Gastroesophageal sphincter (tissue), 4 donors: ENCODE measurements at places on chromosomes 3 and 15. TPM values are rescaled to one million over a fixed set of nuclear protein-coding genes. Genes with fewer than 3 reads are reported as not detected.

DNA sequence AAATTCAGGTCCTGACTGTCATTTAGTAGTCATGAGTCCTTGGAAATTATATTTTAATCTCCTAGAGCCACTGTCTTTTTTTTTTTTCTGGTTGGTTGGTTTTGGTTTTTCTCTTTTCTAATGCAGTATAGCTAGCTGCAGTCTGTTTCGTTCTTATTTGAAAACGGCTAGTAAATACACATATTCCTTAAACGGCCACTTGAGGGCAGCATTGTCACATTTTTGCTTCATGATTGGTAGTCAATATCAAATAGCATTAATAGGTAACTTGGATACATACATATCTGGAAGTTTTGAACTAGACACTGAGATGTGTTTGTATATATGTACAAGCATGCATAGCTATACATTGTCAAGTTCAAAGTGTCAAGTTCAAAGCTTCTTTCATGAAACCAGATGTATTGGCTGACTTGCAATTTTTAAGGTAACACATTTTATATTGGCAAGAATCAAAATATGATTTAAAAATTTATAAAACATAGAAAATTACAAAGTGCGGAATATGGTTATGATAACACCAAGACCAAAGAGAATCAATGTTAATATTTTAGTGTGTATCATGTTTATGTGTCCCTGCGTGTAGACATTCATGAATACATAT, 22.5 kb downstream of the GABRA5 start:
- H3K27ac ChIP-seq: no peak overlapping the region
- H3K27me3 ChIP-seq: peaks cover 27% of the 10 kb centered on the region
- H3K4me1 ChIP-seq: no peaks in the 10 kb centered on the region
- H3K4me3 ChIP-seq: no peak overlapping the region
- no peak for ATAC-seq

DNA sequence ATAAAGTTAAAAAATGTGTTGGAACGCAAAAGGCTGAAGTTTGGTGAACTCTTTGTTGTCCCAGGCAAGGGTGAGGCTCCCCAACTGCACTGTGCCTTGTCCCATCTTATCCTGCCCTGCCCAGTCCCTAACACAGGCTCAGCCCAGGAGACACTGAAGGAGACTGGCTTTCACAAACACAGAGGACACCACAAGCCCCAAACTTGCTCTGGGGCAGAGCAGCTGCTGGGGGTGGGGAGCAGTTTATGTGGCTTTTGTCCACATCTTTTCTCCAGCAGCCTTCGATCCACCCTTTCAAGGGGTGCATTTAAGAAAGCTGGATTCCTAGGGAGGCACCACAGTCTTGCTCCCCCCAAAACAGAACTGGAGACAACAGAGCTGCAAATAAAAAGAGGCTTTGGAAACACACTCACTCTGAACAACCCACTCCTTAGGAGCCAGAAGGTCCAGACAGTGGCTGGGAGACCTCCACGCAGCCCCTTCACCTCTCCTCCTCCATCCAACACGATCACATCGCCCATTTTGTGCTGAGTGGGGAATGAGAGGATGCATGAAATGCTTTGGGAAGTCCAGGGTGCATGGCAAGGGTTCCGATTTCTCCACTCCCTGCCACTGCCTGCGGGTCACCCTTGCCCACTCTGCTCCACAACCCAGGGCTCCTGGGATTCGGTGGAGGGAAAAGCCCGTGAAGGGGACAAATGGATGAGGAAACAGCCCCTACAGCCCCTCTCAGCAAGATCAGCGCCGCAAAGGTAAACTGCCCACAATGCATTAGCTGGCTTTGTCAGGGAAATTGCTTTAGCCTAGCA, 260.5 kb upstream of the TLE3 start:
- H3K27me3 ChIP-seq: no peaks in the 10 kb centered on the region
- H3K27ac ChIP-seq: no peak overlapping the region
- no peak for ATAC-seq

The CISH gene
- total RNA-seq: 3.5 TPM

GRCh38 chr3:125206934-125207333, 5.6 kb downstream of the SLC12A8 start:
- peaks cover 8% of the 10 kb centered on the region for H3K27me3 ChIP-seq
- no peak overlapping the region for H3K27ac ChIP-seq
- H3K4me1 ChIP-seq: peaks cover under 1% of the 10 kb centered on the region
- no peaks in the 10 kb centered on the region for H3K36me3 ChIP-seq
- no peak overlapping the region for H3K4me3 ChIP-seq
- no peak for ATAC-seq

DNA sequence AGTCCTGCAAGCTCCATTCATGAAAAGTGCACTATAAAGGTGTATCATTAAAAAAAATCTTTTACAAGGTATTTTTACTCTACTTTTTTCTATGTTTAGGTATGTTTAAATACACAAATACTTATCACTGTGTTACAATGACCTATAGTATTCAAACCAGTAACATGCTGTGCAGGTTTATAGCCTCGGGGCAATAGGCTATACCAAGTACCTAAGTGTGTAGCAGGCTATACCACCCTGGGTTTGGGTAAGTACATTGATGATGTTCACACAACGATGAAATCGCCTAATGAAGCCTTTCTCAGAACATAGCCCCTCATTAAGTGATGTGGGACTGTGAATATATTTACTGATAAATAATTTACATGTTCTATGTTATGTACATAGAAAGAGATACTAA, 104.6 kb downstream of the ATP1B3 start:
- no peak overlapping the region for H3K4me3 ChIP-seq
- H3K36me3 ChIP-seq: peaks cover 14% of the 10 kb centered on the region
- no peak overlapping the region for H3K27ac ChIP-seq
- H3K27me3 ChIP-seq: no peaks in the 10 kb centered on the region

DNA sequence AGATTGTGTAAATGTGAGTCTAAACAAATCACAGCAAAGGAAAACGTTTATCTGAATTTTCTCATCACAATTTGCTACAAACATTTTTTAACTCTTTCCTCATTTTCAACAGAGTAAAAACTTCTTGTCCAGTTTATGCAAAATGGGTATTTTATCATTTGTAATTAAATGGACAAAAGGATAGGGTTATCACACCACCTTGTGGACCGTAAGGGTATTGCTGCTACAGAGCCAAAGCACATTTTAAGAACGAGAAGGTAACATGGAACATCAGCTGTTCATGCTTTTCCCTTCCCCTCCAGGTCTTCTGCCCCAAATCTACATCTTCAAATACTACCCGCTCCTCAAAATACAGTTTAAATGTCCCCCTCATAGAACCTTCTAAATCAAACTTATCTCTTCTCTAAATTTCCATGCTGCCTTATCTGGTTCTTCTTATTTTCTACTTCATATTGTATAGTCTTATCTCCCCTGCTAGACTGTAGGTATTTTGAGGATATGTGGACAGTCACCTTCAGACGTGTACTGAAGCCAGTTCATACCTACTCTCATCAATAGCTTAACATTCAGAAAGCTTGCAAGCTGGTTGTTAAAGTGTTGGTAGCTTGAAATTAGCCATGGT, 12.8 kb upstream of the SETMAR start:
- no peaks in the 10 kb centered on the region for H3K36me3 ChIP-seq
- H3K4me1 ChIP-seq: no peaks in the 10 kb centered on the region
- no peaks in the 10 kb centered on the region for H3K27me3 ChIP-seq
- no peak for ATAC-seq
- H3K4me3 ChIP-seq: no peak overlapping the region

DNA sequence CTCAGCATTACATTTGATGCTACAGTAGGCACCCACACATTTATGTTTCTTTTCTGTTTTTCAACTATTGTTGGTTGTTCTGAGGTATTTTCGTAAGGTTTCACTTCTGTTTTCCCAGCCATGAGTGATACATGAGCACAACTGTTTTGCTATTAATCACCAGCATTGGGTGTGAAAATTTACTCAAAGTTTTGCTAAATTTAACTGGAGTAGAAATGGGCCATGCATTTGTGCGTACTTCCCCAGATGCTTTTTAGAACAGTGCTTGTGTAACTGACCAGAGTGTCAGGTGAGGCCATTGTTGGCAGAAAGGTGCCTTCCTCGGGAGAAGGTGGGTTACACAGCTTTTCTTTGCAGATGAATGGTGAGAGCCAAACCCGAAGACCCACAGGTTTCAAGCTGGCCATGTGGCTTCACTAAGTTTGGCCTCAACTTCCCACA, 70.4 kb downstream of the ST6GAL1 start:
- H3K36me3 ChIP-seq: no peaks in the 10 kb centered on the region
- H3K27ac ChIP-seq: no peak overlapping the region
- ATAC-seq: no peak
- no peaks in the 10 kb centered on the region for H3K27me3 ChIP-seq
- no peak overlapping the region for H3K4me3 ChIP-seq

DNA sequence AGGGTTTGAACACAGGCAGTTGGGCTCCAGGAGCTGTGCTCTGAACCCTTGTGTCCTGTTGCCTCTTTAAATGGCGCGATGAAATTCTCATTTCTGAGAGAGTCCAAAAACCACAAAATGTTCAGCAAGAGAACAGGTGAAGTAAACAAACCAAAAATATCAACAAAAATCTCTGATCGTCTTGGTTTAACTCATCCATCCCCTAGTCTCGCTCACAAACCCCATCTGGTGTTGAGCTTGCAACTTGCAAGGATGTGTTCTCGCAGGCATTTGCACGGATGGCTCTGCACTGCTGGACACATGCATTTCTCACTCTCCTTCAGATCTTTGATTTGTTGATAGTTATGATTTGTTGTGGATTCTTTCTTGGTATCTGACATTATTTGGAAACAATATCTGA, 31.1 kb downstream of the FAH start:
- H3K4me3 ChIP-seq: no peak overlapping the region
- ATAC-seq: no peak
- no peaks in the 10 kb centered on the region for H3K27me3 ChIP-seq
- no peak overlapping the region for H3K27ac ChIP-seq
- no peaks in the 10 kb centered on the region for H3K4me1 ChIP-seq

DNA sequence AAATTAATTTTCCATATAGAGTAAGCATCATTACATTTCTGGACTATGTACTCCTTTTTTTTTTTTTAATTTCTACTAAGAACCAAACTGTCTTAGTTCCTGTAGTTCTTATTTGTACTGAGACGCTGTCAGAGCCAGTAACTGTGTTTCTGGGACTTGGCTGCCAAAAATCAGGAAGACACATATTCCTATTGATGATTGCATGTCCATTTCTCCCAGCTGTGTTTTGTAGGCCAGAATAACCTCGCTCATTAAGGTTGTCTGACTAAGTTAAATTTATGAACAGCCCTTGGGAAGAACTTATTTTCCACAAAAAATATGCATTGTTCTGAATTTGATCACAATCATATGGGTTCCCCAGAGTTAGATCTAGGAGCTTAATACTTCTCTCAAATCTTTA, 29.5 kb downstream of the PLSCR5 start:
- no peaks in the 10 kb centered on the region for H3K27me3 ChIP-seq
- no peak overlapping the region for H3K27ac ChIP-seq

GRCh38 chr3:4799266-4800256, 179.7 kb upstream of the BHLHE40 start:
- H3K36me3 ChIP-seq: peaks cover 87% of the 10 kb centered on the region
- no peak overlapping the region for H3K27ac ChIP-seq
- H3K4me1 ChIP-seq: peaks cover 17% of the 10 kb centered on the region

The SPRED1 gene
- 16.2 TPM for total RNA-seq

DNA sequence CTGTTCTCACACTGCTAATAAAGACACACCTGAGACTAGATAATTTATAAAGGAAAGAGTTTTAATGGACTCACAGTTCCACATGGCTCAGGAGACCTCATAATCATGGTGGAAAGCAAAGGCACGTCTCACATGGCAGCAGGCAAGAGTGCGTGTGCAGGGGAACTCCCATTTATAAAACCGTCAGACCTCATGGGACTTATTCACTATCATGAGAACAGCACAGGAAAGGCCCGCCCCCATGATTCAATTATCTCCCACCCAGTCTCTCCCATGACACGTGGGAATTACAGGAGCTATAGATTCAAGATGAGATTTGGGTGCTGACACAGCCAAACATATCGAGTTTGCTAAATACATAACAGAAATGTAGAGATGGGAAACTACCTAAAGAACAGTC, 39.5 kb upstream of the DGKG start:
- H3K27ac ChIP-seq: no peak overlapping the region
- no peaks in the 10 kb centered on the region for H3K36me3 ChIP-seq
- peaks cover 23% of the 10 kb centered on the region for H3K4me1 ChIP-seq
- no peak overlapping the region for H3K4me3 ChIP-seq
- no peaks in the 10 kb centered on the region for H3K27me3 ChIP-seq

DNA sequence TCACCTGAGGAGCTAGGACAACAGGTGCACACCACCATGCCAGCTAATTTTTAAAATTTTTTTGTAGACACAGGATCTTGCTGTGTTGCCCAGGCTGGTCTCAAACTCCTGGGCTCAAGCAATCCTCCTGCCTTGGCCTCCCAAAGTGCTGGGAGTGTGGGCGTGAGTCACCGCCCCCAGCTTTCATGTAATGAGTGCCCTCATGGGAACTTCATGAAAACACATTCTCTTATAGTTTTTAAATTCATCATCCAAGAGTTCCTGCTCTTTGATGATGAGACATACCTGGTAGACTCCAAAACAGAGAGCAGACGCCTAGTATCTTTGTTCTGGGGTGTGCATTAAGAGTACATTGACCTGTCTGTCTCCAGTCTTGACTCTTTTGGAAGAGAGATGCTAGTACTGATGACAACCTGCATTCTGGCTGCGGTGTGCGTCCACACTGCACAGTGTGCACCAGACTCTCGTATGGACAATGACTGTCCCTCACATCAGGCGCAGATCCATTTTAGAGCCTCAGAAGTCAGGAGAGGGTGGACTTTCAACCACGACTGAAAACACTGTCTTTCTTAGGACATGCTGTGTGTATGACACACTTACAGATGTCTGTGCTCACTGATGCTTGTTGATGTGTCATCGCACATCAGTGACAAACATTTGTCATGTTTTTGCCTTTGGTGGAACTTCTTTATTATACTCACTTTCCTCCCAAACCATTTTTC, 2.0 kb downstream of the NRROS start:
- no peaks in the 10 kb centered on the region for H3K27me3 ChIP-seq
- no peaks in the 10 kb centered on the region for H3K36me3 ChIP-seq
- H3K27ac ChIP-seq: no peak overlapping the region
- no peaks in the 10 kb centered on the region for H3K4me1 ChIP-seq
- no peak for ATAC-seq

The IGSF11 gene
- 2.0 TPM for total RNA-seq

GRCh38 chr3:150077581-150078247, 107.0 kb upstream of the PFN2 start:
- H3K27ac ChIP-seq: no peak overlapping the region
- H3K4me1 ChIP-seq: no peaks in the 10 kb centered on the region
- no peak overlapping the region for H3K4me3 ChIP-seq
- H3K36me3 ChIP-seq: no peaks in the 10 kb centered on the region
- ATAC-seq: no peak
